HuH-7.5 (cell line): ENCODE measurements at places on chromosomes 1 and 21.
A peak's percentile ranks its signal among the peaks of the same experiment; 100 is the strongest.

DNA sequence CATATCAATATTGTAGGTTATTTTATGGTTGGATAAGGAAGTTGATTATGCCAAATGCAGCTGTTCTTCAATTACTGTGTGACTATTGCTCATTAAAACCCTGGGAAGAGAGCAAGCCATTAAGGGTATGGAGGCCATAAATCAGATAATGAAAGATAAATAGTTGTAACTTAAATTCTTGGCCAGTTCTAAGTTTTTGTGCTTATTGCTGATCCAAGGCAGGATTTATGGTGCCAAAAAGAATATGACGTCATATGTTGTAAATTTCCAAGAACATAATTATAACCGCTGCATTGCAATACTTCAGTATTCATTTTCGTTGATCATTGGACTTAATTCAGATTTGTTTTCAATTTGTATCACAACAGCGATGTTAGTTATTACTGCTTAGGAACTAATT, 211.6 kb downstream of the LRRC40 start:
- no peak for DNase-seq

- no peak for DNase-seq
These were observed 326.0 kb downstream of the BARHL2 start for GRCh38 chr1:90391126-90391525.

- DNase-seq = no peak
These were observed 78.0 kb upstream of the IPO9 start for GRCh38 chr1:201750934-201751333.

GRCh38 chr1:174413632-174414031, 34.1 kb upstream of the GPR52 start:
- no peak for DNase-seq

DNA sequence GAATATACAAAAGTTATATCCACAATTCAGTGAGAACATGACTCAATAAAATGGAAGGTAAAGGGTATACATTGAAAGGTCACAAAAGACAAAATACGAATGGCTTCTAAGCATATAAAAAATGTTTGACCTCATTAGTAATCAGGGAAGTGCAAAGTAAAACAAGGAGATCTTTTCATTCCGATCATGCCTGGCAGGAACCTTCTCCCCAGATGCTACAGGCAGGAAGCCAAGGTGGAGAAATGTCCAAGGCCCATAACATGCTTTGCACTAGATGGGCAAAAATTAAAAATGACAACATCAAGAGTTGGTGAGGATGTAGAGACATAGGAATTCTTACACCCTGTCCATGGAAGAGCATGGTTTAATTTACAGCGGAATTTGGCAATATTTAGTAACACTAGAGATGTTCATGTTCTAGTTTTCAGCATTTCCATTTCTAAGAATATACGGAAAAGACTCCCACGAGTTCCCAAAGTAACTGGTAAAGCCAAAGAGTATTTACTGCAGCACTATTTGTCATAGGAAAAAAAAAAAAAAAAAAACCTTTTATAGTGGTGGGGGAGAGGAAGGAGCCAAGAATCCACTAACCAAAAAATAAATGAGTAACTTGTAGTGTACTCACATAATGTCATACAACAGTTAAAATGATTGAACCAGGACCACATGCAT, 184.5 kb upstream of the KAZN start:
- no peak for DNase-seq

DNA sequence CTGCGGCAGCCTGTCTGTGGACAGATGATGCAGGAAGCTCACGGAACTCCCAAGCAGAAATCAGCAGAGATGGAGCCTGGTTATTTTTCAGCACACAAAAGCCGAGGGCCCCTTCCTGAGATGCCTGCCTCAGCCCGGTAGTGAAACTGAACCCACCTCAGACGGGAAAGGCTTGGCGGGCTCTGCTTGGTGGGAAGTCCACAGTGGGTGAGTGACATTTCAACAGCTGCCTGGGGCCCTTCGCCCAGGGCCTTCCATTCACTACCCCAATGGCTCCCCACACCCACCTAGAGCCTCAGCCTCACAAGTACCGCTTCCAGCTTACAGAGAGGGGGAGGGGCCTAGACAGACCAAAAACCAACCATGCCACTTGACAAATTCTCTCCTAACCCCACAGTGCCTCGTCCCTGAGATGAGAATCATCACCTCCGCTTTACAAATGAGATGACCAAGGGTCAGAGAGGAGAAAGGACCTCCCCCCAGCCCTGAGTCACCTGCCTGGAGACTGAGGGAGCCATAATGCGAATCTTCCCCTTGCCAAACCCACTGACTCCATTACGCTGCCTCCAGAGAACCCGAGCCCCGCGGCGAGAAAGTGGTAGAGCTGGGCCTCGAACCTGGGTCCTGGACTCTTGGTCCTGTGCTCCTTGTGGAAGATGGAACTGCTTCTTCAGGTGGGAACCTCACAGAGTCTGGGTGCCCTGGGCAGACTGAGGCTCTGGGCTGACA, 3.4 kb upstream of the ECE1 start:
- DNase-seq = no peak

- DNase-seq = peak; percentile 57
These were observed 6.9 kb downstream of the PINK1 start for GRCh38 chr1:20640183-20640597.

- DNase-seq = no peak
These were observed 38.8 kb downstream of the STXBP3 start for GRCh38 chr1:108785264-108785663.

DNA sequence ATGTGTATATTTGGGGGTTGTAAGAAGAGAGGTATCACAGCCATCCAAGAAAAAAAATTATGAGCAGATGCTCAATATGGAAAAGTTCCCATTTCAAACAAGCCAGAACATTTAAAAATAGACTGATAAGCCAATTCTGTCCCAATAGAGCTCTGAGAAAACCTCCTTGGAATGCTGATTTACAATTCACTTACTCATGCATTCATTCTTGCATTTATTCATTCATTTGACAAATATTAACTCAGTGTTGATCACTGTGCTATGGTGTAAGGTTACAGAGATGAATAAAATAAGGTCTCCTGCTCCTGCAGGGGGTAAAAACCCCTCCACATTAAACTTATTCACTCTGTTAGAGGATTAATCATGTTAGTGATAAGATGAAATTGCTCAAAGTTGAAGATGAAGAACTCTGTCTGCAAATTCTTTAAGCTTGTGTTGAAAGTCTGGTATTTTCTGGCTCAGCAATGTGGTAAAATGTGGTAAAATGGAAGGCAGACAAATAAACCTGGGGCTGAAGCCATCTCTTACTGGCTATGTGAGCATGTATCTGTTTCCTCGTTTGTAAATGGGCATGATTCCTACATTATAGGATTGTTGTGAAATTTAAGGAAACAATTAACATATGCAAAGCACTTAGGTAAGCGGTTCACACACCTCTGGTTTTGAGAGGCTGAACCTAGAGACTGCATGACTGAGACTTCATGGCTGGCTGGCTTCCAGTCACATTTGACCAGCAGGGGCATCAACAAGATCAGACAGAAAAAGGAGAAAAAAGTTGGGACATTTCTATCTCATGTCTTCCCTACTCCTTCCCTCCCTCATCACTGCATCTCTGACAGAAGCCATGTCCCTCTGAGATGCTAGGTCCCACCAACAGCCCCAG, 45.0 kb upstream of the DAB1 start:
- DNase-seq = no peak

GRCh38 chr1:75170981-75171380, 36.8 kb downstream of the LHX8 start:
- no peak for DNase-seq

DNA sequence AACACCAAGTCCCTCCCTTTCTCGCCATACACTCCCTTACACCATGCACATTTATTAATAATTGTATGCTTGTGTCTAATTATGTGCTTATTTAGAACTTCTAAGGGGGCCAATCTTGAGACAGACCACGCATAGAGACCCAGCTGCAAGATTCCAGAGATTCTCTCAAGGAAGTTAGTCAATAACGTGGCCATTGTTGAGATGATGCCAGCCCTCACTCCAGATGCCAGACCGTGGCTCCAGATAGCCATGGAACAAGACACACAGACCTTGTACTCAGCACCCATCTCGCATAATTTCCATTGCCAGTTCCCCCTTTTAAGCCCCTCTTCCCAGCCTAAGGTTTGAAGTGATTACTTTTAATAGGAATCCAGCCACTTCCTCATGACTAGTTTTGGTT, 62.4 kb downstream of the DIRAS3 start:
- DNase-seq = no peak
